ENCODE measurements at places on chromosomes 12 and 14.

- no peak for DNase-seq
These were observed 27.6 kb downstream of the KITLG start for GRCh38 chr12:88552610-88553079.

- DNase-seq = no peak
These were observed 4.1 kb downstream of the NINJ2 start for GRCh38 chr12:659090-659683.

DNA sequence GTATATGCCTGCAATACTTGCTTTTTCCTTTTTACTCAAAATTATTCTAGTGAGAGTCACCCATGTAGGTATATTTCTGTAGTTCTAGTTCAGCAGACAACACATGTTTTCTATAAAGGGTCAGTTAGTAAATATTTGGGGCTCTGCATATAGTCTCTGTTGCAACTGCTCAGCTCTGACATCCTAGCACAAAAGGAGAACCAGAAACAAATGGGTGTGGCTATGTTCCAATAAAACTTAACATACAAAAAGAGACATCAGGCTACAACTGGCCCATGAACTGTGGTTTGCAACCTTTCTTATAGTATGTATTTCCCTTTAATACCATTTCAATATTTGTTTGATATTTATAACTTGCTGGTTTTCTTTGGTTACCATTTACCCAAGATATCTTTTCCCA, 11.9 kb downstream of the NT5DC3 start:
- DNase-seq = no peak

- peak; percentile 29 for DNase-seq
These were observed 747 bp upstream of the DACT1 start for GRCh38 chr14:58637040-58637390.

DNA sequence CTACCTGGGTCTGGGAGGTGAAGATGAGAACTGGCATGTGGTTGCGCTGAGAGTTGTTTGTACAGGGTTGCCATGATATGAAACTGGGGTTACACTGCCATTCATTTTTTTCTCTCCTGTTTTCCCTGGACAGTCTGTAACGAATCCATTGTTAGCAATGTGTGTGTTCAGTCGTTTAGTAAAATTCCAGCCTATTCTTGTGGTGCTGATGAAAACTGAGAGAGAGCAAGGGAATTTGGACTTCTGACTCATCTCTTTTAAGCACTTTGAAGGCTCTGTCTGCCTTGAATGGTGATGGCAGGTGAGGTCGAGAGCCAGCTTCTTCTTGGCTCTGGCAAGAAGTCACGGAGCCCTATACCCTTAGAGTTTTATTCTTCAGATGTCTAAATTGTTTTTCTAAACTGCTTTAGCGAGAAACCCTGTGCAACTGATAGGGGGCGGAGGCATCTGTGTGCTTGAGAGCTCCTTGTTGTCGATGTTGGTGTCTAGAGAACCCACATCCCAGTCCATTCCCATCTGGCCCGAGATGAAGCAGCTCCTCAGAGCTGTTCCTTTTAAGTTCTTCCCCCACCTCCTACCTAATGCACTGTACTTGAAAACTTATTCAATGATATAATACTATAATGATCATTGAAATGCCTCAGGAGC, 204.4 kb downstream of the TMX1 start:
- no peak for DNase-seq

DNA sequence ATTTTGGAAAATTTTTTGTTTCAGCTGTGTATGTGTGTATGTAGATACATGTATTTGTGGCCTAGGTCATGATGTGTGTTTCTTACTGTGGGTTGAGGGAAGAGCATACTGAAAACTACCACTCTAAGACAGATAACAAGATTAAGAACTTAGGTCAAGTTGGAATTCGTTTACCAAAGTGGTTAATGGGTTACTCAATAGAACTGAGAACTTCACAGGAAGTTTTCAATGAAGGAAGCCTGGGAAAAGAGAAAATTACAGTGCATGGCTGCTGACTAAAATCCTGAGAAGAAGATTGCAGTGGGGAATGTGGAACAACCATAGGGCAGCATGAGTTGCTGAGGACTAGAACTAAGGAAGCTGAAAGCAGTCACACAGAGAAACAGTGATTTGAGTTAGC, 21.4 kb upstream of the FOXG1 start:
- DNase-seq = no peak

DNA sequence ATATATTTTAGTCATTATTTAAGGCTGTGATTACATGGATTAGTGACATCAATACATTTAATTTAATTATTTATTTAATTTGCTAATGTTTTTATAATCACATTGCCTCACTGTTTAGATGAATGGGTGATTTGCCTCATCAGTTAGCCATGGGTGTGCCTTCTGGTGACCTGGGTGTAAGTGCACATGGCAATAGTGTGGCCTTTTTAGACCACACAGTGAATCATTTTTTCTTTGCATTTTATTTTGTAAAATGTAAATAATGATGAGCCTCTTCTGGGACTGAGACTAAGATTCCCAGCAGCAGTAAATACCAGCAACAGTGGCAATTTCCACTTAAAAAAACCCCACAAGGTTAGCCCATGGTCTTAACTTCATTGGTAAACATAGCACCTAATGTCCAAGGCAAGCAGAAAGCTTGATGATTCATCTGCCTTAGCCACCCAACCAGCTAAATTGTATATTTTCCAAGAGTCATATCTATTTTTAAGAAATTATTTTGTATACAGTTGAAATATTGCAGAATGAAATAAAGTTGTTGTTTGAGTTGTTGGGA, 235.9 kb upstream of the NOVA1 start:
- no peak for DNase-seq

DNA sequence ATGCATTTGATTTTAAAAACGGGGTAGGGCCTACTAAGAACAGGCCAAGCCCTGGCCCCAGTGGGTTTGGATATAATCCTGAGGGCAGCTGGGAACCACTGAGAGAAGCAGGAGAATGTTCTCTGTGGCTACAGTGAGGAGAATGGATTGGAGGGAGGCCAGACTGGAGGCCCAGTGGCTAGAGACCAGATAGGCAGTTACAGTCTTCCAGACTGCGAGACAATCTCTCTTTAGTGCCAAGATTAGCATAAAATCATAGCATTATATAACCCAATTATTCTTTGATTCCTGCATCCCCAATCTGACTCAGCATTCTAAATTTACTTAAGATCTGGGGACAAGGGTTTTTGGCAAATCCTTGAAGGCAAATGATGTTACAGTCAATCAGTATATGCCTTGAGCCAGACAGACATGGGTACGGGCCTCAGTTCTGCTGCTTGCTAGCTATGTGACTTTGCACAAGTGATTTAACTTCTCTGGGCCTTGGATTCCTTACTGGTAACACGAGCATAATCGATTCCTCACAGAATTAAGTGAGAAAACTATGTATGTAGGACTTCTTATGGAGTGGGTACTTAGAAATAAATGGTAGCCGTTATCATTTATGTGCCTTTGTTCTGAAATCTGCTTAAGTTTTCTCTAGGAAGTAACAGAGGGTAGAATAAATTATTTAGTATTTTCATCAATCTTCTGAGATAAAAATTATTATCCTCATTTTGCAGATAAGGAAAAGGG, 18.3 kb downstream of the NINJ2 start:
- no peak for DNase-seq

DNA sequence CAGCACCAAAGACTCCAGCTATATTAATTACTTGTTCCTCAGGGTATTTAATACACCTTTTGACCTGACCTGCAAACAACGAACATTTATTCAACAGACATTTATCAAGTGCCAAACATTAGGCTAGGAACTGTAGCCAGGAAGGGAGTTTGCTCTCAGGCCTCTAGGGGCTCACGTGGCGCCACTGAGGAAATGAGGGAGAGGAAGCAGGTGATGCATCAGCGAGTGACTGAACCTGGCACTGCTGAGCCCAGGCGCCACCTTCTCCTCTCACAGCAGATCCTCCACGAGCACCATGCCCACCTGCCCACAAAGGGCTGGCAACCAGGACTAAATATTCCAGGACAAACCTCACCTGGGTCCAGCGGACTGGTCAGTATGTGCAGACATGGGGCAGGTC, 50.2 kb downstream of the SETD3 start:
- DNase-seq = no peak

GRCh38 chr12:41310367-41310766, 122.2 kb downstream of the PDZRN4 start:
- DNase-seq = no peak

DNA sequence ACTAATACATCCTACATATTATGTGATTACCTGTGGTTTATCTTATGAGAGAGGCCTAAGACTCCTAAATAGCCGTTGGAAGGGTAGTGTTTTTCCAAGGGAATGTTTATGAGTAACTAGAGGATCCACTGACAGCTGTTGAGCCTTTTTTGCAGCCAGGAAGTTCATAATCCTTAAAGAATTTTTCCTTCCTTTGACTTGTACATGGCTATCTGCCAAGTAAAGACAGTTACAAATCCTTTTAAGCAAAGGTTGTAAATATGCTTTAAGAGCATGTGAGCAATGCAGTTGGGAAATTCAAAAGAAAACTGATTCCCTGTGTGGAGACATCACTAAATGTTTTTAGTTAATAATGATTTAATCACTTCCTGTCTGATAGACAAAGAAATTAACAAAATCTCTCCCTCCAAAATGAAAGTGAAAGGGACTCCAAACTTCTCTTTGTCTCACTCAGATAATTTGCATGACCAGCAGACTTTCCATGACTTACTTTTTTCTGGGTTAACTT, 333.8 kb downstream of the PDZRN4 start:
- no peak for DNase-seq

DNA sequence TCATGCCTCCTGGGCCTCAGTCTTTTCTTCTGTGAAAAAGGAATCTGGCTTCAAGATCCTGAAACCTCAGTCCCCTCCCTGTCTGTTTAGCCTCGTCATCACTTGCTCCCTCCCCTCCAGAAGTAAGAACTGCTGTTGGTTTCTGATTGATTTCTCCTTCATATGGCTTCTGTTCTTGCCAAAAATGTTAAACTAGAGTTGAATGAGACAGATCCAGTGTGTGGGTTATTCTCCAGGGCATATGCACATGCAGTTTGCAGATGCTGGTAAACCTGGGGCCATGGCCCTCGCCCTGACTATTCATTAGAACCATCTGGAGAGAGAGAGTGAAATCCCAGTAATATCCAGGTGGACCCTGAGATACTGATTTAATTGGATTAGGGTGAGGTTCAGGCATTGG, 175.1 kb downstream of the TMEM132C start:
- DNase-seq = no peak

DNA sequence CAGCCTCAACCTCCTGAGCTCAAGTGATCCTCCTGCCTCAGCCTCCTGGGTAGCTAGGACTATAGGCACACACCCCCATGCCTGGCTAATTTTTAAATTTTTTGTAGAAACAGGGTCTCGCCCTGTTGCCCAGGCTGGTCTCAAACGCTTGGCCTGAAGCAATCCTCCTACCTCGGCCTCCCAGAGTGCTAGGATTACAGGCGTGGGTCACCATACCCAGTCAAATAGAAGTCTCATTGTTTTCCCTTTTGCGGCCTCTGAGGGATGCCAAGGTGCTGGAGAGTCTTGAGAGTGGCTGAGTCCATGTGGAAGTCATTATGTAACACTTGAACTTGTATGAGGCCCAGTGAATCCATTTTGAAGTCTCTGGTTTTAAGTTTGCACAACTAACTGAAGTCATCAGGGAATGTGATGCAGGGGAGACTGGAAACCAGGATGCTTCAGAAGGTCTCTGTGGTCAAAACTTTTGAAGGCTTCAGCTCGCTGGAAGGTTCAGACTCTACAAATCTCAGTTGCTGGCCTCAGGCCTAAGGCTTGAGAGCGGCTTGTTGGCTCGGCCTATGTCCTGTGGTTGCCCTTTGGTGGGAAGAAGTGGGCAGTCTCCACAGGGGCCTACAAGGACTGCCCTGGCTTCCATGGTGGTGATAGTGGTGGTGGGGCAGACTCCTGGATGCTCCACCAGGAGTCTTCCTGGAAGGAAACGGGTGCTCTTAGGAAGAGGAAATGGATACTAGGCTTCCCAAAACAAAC, 29.2 kb downstream of the GALNT16 start:
- DNase-seq = no peak

GRCh38 chr12:81492131-81492720, 266.9 kb downstream of the PPFIA2 start:
- no peak for DNase-seq

DNA sequence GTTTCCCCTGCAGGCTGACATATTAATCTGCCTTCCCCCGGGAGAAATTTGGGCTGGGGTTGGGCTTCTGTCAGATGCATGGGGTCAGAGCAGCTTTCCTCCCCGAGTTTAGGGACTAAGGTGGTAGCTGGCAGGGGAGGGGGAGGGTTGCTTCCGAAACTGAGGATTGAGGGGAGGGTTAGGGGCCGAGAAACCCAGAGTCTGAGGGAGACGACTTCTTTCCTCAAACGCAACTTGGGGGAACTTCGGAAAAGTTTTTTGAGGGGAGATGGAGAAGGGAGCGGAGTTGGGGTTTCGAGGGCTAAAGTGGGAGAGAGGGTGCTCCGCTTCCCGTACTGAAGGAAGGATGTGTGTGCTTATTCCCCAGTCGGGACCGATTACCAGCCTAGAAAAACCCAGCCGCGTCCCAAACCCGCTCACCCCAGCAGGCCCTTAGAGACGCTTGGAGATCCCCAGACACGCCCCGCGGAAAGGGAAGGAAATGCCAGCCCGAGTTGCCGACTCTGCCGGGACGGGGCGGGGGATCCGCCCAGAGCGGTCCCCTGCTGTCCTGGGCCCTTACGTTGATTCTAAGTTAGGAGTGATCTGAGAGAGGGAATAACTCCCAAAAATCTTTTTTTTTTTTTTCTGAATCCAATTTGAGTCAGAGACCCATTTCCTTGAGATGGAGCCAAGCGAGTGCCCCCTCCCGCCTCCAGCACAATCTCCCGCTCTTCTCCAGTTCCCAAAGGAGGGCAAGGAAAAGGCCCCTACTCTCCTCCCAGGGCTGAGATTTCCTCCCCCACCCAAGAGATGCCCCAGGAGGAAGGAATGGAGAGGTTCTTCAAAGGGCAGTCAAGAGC, 61.9 kb downstream of the SMUG1 start:
- DNase-seq = no peak

GRCh38 chr12:89752341-89752740, 43.7 kb upstream of the ATP2B1 start:
- no peak for DNase-seq

DNA sequence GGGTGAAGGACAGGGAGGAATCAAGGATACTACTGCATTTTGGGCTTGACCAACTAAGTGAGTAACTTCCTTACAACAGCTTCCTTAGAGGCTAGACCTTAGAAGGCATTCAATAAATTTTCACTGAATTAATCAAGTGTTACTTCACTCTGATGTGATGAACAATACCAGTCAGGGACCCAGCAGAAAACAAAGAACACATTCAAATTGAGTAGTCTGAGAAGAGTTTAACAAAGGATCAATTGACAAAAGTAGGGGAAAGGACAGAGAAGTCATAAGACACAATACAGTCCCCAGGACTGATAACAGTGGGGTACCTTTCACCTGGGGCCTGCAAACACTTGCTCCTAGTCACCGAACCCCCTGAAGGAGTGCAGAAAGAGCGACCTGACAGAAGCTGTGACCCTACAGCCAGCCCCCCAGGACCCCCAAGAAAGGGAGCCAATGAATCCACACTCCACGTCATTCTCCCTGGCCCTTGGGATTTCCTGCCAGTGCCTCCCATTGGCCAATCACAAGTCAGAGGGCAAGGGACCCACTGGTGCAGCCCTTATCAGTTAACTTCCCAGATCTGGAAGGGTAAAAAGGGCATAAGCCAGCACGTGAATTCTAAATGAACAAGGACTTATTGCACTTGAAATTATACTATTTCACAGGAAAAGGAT, 6.9 kb downstream of the ANAPC5 start:
- no peak for DNase-seq
